ENCODE measurements at places on chromosomes 4 and X. TPM values are rescaled to one million over a fixed set of nuclear protein-coding genes. Genes with fewer than 3 reads are reported as not detected.

Gene P2RY8
- polyA plus RNA-seq: 0.09 TPM

Gene LNX1
- polyA plus RNA-seq: 2.1 TPM

Gene PPP2R3B
- 155 TPM for polyA plus RNA-seq

Gene EOLA2
- polyA plus RNA-seq: 40.2 TPM

- no peak for DNase-seq
Measured at GRCh38 chr4:52799813-52800212, 48.6 kb upstream of the ERVMER34-1 start.

Data from cardiac muscle cell (in vitro differentiated cells and primary cell).